ENCODE measurements at places on chromosomes 2 and 18.

DNA sequence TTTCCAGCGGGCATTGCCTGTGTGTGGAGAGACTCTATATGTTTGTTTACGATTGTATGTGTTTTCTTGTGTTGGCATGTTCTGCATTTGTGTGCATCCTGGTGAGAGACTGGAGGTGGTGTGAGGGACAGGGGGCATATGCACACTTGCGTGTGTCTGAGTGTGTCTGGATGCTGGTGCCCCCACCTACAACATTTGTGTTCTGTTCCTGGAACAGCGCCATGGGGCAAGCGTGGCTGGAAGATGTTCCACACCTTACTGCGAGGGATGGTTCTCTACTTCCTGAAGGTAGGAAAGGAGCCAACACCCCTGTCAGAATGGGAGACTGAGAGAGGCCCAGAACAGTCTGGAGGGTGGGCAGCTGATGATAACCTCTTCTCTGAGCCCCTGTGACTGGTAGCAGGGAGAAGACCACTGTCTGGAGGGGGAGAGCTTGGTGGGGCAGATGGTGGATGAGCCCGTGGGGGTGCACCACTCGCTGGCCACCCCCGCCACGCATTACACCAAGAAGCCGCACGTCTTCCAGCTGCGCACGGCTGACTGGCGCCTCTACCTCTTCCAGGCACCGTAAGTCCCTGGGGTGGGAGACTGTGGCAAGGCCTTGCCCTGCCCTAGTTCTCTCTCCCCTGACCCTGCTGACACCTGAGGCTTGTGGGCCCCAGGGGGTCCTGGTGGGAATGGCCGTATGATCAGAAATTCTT is 23.7 kb downstream of the PSD4 start:
- DNase-seq = no peak

DNA sequence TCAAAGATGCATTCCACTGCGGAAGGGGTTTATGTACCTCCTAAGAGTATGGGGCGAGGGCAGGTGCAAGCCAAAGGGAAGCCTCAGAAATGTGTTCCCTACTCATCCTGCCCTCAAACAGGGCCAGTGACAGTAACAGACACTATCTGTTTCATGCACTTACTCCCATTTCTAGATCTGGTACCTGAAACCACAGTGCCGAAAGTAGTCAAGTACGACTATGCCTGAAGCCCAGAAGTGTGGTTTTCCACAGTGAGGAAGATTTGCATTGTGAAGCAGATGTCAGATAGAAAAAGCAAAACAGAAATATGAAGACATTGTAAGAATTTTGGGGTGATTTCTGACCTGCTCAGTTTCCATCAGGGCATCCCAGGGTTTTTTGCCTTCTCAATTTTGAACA is 748.7 kb downstream of the RNF144A start:
- no peak for DNase-seq

DNA sequence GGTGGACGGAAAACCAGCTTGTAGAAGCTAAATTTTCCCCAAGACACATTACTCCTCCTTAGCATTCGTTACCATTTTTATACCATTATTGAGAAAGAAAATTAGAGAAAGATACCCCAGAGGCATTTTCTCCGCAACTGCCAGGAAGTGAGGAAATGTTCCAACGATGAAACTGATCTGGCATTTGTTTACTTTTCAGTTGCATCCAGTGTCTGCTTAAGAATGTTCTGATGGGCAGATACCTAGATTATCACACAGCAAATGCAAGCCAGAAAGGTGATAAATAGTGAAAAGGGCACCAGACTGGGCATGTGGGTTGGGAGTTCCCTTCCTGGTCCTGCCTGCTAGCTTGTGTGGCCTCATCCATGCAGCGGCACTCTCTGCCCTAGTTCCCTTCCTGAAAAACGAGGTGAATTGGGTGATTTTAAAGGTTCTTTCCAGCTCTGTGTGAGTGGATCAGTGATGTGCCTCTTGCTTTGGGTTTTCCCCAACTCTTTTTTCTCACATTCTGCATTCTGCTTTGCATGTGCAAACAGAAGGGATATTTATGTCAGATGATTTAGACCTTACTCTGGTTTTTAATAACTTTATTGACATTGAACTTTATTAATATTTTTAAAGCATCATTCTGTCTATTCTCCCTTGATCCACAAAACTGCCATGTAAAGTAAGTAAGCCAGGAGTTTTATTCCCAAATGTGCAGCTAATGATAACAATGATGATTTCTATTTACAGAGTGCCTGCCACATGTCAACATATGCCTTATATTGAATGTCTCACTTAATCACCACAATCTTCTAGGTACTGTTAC is 139.6 kb downstream of the INSIG2 start:
- no peak for DNase-seq

DNA sequence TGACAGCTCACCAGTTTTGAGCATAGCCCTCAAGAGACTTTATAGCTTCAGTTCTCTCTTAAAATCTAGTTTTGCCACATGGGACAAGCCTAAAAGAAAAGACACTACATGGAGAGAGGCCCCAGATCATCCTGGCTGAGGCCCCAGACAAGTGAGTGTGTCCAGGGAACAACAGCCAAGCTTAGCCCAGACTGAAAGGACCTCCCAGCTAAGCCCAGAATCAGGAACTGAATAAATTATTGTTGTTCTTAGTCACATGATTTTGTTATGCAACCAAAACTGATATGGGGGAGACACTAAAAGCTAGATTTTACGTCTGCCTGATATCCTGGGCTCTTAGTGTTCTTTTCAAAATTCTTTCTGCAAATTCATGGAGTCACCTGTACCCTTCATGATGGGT is 29.3 kb upstream of the LBH start:
- DNase-seq = no peak

DNA sequence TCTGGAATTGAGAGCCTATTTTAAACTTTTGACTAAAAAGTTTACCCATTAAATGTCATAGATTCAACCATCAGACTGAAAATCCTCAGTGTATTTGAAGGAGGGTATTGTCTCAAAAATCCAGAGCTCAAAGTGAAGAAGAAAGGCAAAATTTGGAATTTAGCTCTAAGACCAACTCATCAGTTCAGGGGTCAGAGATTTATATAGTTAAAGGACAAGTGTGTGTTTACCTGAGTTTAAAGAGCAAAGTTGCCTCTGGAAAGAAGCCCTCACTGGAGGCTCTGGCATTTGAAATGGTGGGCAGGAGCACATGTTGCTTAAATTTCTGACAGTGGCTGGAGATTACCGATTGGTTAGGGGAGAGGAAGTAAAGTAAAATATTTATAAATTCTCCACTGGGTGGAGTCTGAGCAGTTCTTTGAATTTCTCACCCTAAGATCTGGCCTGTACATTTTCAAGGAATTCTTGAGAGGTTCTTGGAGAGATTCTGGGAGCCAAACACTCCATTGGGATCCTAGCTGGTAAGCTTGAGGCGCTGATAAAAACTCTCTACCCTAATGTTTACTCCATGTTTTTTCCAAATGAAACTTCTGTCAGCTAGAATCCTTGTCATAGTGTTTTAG is at the start of gene KYNU:
KYNU (plus strand) TSS at position 449 of the 623 bp plus-strand sequence. CDS start 7,704 bp downstream, outside the sequence.
- DNase-seq = no peak

GRCh38 chr18:48122816-48123215 is 192.4 kb upstream of the SMAD2 start:
- no peak for DNase-seq

- no peak for DNase-seq
Measured at GRCh38 chr18:62336618-62337017, 11.5 kb downstream of the TNFRSF11A start.

DNA sequence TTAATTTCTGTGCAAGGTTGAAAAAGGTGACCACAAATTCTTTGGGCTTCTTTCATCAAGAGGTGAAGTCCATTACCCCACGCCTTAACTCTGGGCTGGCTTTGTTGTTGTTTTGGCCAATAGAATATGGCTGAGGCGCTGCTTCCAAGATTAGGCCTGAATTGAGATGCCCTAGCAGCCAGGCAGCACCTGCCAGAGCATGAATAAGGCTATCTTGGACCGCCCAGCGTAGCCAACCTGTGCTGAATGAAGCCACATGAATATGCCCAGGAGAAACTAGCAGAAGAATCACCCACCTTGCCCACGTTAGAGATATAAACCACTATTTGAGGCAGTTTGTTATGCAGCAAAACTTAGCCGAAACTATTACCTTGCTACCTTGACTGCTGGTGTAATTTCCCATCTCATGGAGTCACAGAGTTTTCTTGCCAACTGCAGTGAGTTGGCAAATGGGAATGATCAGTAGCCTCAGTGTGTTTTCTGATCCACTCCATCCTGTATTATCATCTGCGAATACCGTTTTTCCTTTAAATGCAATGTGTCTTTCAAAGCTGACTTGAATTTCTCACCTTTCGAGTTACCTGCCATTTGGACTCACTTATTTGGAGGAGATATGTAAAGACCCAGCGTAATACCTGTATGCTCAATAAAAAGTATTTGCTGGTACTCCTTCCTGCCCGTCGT is 679 bp downstream of the TSGA10 start:
- DNase-seq = no peak

DNA sequence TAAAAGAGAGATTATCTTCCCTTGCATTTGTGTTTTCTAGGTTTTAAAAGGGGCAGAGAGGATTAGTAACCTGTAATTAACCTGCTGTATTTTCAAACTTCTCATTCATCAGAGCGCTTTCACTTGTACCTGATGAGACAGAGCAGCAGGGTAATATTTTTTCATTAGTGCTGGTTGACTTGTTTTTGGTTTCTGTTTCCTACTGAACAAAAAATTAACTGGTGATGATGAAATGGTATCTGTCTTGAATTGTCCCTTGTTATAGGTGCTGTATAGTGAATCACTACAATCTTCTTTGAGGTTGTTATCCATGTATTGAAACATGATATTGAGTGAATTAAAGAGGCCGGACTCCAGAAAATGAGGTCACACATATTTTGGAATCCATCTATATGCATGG is 37.9 kb downstream of the CDH20 start:
- DNase-seq = no peak

DNA sequence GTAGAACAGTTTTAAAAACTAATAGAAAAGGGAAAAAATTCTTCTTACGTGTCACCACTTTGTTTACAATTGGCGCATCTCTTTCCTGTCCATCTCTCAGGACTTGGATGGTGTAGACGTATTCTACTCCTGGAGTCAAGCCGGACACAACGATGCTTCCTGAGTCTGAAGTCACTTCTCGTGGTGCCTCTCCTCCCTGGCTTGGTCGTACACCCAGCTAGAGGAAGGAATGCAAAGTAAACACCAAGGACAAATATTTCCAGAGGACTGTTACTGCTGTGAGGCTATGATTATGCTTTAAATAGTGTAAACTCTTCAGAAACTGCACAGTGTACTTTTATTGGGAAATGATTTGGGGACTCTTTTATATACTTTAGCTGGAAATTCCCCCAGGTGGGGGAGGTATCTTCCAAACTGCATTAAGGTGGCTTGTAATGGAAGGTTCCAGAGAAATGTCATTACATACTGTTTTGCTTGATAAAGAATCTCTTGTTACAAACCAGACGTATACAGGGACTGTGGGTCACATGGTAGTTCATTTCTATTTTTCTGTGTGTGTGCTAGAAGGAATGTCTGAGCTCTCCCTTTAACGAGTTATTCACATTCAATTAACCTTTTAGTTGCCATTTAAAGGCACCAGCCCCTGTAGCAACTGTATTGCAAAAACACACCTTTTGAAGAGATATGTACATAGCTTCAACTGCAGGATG is 38.1 kb downstream of the FN1 start:
- DNase-seq = no peak

- no peak for DNase-seq
Measured at GRCh38 chr2:2892378-2892777, 485.2 kb downstream of the EIPR1 start.

- no peak for DNase-seq
Measured at GRCh38 chr2:237066396-237066795, 19.3 kb upstream of the COPS8 start.

DNA sequence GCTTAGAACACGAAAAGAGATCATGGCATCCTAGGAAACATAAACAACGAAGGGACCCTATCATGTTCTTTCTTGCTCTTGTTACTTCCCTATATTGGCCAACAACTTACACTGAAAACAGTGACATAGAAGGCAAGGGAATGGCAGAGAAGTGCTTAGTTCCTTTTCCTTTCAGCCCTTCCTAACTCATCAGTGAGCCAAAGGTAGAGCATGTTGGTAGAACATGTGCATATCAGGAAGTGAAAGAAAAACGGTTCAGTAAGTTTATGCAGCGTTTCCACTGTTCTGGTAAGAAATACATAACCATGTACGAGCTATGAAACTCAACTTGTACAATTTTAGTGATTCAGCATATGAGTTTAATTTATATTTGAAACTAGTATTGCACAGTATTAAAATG is 21.7 kb downstream of the AKAIN1 start:
- no peak for DNase-seq

GRCh38 chr2:31302940-31303563 is 69.1 kb downstream of the EHD3 start:
- DNase-seq = no peak

DNA sequence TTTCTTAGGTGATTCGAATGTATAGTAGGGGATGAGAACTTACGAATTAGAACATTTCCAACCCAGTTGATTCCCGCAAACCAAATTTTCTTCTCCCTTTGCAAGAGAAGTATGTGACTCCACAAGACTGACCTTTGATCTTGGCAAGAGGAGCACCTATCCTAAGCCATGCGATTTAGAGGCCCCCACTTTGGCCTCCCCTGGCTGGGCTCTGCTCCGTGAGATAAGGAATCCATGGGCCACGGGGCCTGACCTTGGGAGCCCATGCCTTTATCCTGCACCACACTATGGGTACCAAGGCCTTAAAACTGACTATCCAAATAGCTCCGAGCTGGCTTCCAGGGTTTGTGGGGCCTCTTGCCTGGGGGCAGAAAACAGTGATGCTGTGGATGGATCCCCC is 135.8 kb downstream of the LRRTM1 start:
- no peak for DNase-seq

DNA sequence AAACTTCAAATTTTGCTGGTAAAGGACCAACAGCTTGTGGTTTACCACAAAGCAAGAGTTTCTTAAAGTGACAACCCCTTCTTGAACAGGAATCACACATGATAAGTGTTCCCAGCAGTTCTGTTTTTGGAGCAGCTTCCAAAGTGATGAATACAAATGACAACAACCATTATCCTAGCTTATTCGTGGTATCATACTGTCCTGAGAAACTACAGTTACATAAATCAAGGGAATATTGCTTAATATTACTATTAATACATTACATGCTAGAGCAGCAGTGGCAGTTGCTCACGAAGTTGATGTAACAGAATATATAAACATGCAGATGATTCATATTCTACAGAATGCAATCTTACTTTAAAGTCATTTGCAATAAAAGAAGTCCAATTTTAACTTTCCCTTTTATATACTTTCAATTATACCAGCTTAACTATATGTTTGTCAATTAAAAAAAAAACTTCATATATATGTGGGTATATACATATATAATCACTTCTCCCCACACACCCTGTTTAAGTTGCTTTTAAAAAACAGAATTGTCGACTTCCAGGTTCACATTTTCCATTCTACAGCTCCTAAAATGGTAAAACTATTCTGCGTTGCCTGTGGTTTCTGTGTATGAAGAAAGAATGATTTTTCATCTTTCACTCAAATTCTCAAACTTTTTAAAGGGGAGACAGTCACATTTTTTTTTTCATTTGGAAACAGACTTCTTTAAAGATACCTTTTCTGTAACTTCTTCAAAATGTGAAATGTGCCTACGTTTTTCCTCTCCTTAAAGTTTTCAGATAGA is 713.6 kb downstream of the TDRD15 start:
- DNase-seq = no peak

- no peak for DNase-seq
Measured at GRCh38 chr2:203691149-203691548, 15.3 kb upstream of the CD28 start.

All from neuronal stem cell (in vitro differentiated cells).